Activated CD8-positive, alpha-beta T cell treated with anti-CD3 and anti-CD28 coated beads for 36 hours (primary cell): ENCODE measurements at places on chromosomes 3 and 15.
A peak's percentile ranks its signal among the peaks of the same experiment; 100 is the strongest.

DNA sequence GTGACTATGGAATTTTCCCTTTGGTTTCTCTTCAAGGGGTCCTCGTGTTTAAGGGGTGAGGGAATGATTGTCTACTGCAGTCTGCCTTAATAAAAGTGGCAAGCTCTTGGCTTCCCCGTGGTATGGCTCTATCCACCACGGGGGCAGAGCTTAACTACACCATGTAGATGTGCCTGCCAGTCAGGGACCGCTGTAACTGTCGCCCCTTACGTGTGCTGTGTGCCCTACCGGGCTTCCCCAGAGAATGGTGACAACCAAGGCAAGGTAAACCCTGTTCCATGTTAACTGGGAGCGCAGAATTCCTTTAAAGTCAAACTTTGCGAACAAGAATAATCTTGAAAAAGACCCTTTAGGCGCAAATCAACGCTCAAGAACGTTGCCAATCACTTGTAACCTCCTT, 966 bp upstream of the C3orf80 start:
- no peaks in the 10 kb centered on the region for H3K36me3 ChIP-seq
- H3K27ac ChIP-seq: no peak overlapping the region
- peaks cover 55% of the 10 kb centered on the region for H3K27me3 ChIP-seq
- H3K4me1 ChIP-seq: peaks cover 10% of the 10 kb centered on the region

- peak overlapping the region; percentile 80 for H3K27ac ChIP-seq
- H3K4me1 ChIP-seq: peaks cover 82% of the 10 kb centered on the region
- no peak overlapping the region for H3K4me3 ChIP-seq
Measured at GRCh38 chr3:52262447-52262846, 16.0 kb downstream of the WDR82 start.

GRCh38 chr3:175015056-175015635, 156.0 kb downstream of the NAALADL2 start:
- H3K4me3 ChIP-seq: no peak overlapping the region
- H3K27me3 ChIP-seq: no peaks in the 10 kb centered on the region
- H3K4me1 ChIP-seq: no peaks in the 10 kb centered on the region
- no peaks in the 10 kb centered on the region for H3K36me3 ChIP-seq

GRCh38 chr3:9696480-9697220, 7.0 kb upstream of the CPNE9 start:
- H3K27me3 ChIP-seq: no peaks in the 10 kb centered on the region
- DNase-seq: no peak
- H3K36me3 ChIP-seq: peaks cover 12% of the 10 kb centered on the region
- H3K4me1 ChIP-seq: no peaks in the 10 kb centered on the region

GRCh38 chr3:100864471-100865250, 128.6 kb downstream of the ABI3BP start:
- H3K36me3 ChIP-seq: no peaks in the 10 kb centered on the region
- H3K4me1 ChIP-seq: no peaks in the 10 kb centered on the region
- H3K27ac ChIP-seq: no peak overlapping the region
- no peak overlapping the region for H3K4me3 ChIP-seq
- peaks cover 11% of the 10 kb centered on the region for H3K27me3 ChIP-seq

- H3K27me3 ChIP-seq: peaks cover 5% of the 10 kb centered on the region
- no peak for DNase-seq
- no peak overlapping the region for H3K4me3 ChIP-seq
- H3K4me1 ChIP-seq: no peaks in the 10 kb centered on the region
- H3K36me3 ChIP-seq: no peaks in the 10 kb centered on the region
Measured at GRCh38 chr3:161508852-161509477, 12.4 kb downstream of the OTOL1 start.

- H3K4me3 ChIP-seq: no peak overlapping the region
- no peak for DNase-seq
- H3K36me3 ChIP-seq: no peaks in the 10 kb centered on the region
- H3K27me3 ChIP-seq: peaks cover 13% of the 10 kb centered on the region
Measured at GRCh38 chr15:83320844-83321243, 36.4 kb upstream of the BNC1 start.

DNA sequence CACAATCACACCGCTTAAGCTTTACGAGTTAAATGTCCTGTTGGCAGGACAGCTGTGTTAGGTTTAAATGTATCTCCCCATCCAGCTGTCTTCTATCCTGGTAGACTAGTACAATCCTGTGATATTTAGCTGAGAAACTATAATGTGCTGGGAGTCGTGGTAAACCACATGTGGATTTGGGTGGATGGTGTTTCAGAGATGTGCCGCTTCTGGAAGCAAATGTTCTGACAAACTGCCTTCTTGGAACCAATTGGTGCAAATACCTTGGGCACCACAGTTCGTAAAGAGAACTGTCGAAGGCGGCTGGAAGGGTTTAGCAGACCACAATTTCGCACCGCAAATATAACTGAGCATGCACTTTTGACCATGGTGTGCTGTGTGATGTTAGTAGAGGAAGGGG, 15.0 kb downstream of the SCG5 start:
- no peaks in the 10 kb centered on the region for H3K36me3 ChIP-seq
- no peak overlapping the region for H3K4me3 ChIP-seq
- H3K27me3 ChIP-seq: no peaks in the 10 kb centered on the region
- H3K4me1 ChIP-seq: peaks cover 8% of the 10 kb centered on the region

- no peaks in the 10 kb centered on the region for H3K27me3 ChIP-seq
- H3K36me3 ChIP-seq: peaks cover 7% of the 10 kb centered on the region
- no peak overlapping the region for H3K4me3 ChIP-seq
- H3K27ac ChIP-seq: no peak overlapping the region
Measured at GRCh38 chr3:185236969-185237368, 16.9 kb downstream of the EHHADH start.

GRCh38 chr3:2823031-2823430, 287.1 kb downstream of the IL5RA start:
- H3K27ac ChIP-seq: no peak overlapping the region
- H3K4me1 ChIP-seq: no peaks in the 10 kb centered on the region
- no peak overlapping the region for H3K4me3 ChIP-seq
- DNase-seq: no peak
- peaks cover 3% of the 10 kb centered on the region for H3K27me3 ChIP-seq

DNA sequence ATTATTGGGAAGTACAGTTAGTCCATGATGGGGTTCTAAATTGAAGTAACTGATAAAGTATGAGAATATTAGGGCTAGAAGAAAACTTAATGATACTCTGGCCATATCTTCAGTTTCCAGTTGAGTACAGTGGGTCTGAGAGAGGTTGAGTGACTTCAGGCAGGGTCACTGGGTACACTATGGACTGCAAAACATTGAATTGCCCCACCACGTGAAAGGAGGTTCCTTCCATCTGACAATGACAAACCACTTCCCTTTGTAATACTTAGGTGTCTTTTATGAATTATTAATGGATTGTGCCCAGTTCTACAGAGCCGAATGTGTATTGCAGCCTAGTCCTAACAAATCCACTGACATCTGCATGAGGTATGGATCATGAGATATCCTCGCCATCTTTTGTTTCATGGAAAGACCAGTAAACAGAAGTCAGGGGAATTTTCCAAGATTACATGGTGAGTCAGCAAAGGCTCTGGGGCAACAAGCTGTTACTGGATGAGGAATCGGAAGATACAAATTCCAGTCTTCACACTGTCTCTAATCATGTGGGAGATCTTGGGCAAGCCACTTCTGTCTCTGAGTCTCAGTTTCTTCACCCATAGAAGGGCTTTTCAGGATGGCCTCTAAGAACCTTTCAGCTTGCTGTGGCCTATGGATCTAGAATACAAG, 66.5 kb upstream of the BCL6 start:
- no peak overlapping the region for H3K4me3 ChIP-seq
- peaks cover 10% of the 10 kb centered on the region for H3K4me1 ChIP-seq
- no peaks in the 10 kb centered on the region for H3K27me3 ChIP-seq
- H3K27ac ChIP-seq: no peak overlapping the region
- no peak for DNase-seq

DNA sequence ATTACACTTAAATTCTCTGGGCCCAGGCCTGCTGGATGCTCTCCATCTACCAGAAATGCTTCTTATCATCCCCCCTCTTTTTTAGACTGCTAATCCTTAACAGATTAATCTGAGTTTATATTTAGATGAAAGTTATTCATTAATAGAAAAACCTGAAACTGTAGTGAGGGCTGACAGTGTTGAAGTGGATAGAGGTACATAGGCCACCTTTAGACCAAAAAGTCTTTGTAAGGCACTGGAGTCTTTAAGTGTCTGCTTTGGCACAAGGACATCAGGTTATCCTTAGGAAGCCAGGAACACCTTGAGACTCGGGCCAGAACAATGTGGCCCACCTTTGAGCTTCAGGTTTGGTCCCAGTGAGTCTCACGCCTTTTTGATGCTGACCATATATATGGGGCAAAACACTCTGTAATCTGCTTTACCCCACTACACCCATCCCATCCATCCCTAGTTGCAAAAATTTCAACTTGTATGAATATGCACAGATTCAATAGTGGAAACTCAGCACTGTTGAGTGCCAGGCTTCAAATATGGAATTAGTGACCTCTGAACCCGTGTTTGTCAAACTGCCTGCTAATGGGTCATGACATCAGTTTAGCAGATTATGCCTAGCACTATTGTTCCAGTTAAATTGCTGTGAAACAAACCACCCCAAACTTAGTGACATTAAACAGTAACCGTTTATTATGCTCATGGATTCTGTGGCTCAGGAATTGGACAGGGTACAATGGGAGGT, 44.0 kb downstream of the PDE8A start:
- peaks cover 47% of the 10 kb centered on the region for H3K4me1 ChIP-seq
- H3K27me3 ChIP-seq: no peaks in the 10 kb centered on the region
- no peak overlapping the region for H3K27ac ChIP-seq
- no peak overlapping the region for H3K4me3 ChIP-seq

- H3K27me3 ChIP-seq: peaks cover 34% of the 10 kb centered on the region
- no peaks in the 10 kb centered on the region for H3K36me3 ChIP-seq
- H3K27ac ChIP-seq: no peak within 1 kb of the TSS
- no peak for DNase-seq
- H3K4me3 ChIP-seq: no peak within 1 kb of the TSS
- no peaks in the 10 kb centered on the region for H3K4me1 ChIP-seq
Measured at GRCh38 chr15:34795267-34796081, at the start of gene ACTC1. TSS of gene ACTC1 (minus strand) at chr15:34795549. CDS start at chr15:34794808, 741 bp downstream.

GRCh38 chr3:52213005-52213404, 12.4 kb downstream of the TLR9 start:
- no peak overlapping the region for H3K4me3 ChIP-seq
- DNase-seq: no peak
- peaks cover 16% of the 10 kb centered on the region for H3K4me1 ChIP-seq
- no peaks in the 10 kb centered on the region for H3K27me3 ChIP-seq

- DNase-seq: no peak
- no peak overlapping the region for H3K4me3 ChIP-seq
- no peaks in the 10 kb centered on the region for H3K27me3 ChIP-seq
- no peak overlapping the region for H3K27ac ChIP-seq
- no peaks in the 10 kb centered on the region for H3K36me3 ChIP-seq
- no peaks in the 10 kb centered on the region for H3K4me1 ChIP-seq
Measured at GRCh38 chr15:77795446-77795845, 162.7 kb upstream of the LINGO1 start.

DNA sequence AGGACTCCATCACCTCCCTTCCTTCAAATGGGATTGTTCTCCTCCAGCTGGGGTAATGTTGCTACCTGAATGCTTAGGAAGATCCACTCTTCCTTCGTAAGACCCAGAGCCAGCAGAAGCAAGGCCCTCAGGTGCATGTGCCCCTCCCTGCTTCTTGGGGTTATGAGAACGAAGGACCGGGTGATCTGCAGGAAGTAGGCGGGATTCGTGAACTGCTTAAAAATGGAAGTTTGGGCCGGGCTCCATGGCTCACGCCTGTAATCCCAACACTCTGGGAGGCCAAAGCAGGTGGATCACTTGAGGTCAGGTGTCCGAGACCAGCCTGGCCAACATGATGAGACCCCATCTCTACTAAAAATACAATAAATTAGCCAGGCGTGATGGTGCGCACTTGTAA, 8.0 kb downstream of the TLR9 start:
- peak overlapping the region; percentile 77 for H3K27ac ChIP-seq
- H3K4me1 ChIP-seq: peaks cover 54% of the 10 kb centered on the region
- DNase-seq: no peak
- H3K27me3 ChIP-seq: no peaks in the 10 kb centered on the region
- peaks cover 27% of the 10 kb centered on the region for H3K36me3 ChIP-seq
- H3K4me3 ChIP-seq: peak overlapping the region; percentile 70

DNA sequence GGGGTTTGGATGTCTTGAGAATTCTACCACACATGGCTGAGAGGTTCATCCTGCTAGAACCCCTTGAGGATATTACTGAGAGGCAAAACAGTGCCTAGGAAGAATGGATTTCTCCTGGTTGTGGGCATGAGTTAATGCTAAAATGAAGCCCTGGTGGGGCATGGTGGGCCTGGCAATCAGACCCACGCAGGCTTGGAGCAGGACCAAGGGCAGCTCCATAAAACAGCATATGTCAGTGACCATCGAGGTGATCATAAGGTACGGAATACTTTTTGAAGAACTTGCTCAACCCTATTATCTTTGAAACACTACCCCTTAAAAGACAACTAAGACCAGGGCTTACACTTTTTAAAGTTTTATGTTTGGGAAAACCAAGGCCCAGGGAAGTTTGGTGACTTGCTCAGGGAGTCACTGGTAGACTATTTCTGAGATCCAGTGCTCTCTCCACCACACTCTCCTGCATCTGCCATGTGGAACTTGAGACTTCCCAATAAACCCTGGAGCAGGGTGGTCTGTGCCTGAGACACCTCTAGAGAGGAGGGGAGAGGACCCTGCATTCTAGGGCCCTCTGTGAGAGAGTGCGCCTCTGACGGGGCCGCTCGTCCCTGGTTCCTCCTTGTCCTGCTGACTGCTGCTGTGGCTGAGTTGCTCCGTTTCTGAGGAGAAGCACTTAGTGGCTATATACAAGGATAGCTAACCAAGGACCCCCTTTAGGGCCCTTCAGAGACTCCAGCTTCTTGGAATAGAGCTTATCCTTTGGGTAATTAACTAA, 28.0 kb upstream of the TIMP4 start:
- no peaks in the 10 kb centered on the region for H3K27me3 ChIP-seq
- H3K4me1 ChIP-seq: peaks cover 53% of the 10 kb centered on the region
- DNase-seq: no peak

- no peak for DNase-seq
- peaks cover 3% of the 10 kb centered on the region for H3K27me3 ChIP-seq
- H3K4me3 ChIP-seq: no peak overlapping the region
- H3K36me3 ChIP-seq: no peaks in the 10 kb centered on the region
Measured at GRCh38 chr3:127730666-127731295, 58.0 kb downstream of the ABTB1 start.

DNA sequence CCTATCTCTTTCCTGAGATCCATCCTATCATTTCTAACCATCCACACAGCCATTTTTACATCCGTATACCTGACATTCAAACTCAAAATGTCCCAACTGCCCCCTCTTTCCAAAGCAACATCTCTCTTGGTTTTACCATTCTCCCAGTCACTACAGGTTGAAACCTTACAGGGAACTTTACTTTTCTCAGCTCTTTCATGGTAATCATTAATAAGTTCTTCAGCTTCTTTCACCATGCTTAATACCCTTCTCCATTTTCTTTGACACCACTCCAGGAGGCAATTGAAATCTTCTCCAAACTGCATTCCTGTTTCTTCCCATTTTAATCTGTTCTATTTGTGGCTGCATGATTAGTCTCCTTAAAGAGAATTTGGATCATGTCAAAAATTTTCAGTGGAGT, 352.5 kb downstream of the GAP43 start:
- H3K4me1 ChIP-seq: no peaks in the 10 kb centered on the region
- no peak overlapping the region for H3K4me3 ChIP-seq
- no peak overlapping the region for H3K27ac ChIP-seq
- DNase-seq: no peak
- no peaks in the 10 kb centered on the region for H3K27me3 ChIP-seq
